Effector memory CD8-positive, alpha-beta T cell (primary cell): ENCODE measurements at places on chromosomes 6 and 20.

DNA sequence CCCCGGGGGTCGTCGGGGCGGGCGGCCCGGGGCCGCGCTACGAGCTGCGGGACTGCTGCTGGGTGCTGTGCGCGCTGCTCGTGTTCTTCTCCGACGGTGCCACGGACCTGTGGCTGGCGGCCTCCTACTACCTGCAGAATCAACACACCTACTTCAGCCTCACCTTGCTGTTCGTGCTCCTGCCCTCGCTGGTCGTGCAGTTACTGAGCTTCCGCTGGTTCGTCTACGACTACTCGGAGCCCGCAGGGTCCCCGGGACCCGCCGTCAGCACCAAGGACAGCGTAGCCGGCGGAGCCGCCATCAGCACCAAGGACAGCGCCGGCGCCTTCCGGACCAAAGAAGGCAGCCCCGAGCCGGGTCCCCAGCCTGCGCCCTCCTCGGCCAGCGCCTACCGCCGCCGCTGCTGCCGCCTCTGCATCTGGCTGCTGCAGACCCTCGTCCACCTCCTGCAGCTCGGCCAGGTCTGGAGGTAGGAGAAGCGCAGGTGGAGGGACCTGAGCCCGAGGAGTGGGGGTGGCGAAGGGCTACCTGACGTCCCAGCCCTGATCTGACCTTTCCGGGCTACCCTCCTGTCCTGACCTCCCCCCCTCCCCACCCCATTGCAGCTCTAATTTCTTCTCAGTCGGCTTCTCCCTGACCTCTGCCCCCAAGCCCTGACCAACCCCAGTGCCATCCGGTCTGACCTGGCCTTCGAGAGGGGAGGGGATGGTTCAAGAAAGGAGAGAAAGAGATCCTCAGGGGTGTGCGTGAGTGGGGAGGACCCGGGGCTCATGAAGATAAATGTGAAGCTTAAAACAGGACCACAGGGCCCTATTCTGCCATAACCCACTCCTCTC lies 558 bp downstream of the XKR7 start:
- peak; percentile 88 for DNase-seq

GRCh38 chr20:991850-992249 lies 10.3 kb downstream of the RSPO4 start:
- no peak for DNase-seq

DNA sequence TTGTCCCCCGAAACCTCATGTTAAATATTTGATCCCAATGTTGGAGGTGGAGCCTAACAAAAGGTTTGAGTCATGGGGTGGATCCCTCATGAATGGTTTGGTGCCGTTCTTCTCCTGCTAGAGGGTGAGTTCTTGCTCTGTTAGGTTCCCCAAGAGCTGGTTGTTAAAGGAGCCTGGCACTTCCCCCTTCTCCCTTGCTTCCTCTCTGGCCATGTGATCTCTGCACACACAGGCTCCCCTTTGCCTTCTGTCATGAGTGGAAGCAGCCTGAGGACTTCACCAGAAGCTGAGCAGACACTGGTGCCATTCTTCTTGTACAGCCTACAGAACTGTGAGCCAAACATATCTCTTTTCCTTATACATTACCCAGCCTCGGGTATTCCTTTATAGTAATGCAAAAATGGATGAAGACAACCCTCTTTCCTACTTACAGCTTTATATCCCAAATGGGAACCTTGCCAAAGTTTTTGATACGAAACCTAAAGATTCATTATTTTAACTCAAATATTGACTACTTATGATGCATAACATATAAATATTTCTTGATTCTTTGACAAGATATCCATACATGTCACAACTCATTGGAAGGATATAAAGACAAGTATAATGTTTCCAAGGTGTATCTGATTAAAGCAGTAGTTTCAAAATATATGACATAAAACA lies 61.0 kb downstream of the RNF182 start:
- no peak for DNase-seq

DNA sequence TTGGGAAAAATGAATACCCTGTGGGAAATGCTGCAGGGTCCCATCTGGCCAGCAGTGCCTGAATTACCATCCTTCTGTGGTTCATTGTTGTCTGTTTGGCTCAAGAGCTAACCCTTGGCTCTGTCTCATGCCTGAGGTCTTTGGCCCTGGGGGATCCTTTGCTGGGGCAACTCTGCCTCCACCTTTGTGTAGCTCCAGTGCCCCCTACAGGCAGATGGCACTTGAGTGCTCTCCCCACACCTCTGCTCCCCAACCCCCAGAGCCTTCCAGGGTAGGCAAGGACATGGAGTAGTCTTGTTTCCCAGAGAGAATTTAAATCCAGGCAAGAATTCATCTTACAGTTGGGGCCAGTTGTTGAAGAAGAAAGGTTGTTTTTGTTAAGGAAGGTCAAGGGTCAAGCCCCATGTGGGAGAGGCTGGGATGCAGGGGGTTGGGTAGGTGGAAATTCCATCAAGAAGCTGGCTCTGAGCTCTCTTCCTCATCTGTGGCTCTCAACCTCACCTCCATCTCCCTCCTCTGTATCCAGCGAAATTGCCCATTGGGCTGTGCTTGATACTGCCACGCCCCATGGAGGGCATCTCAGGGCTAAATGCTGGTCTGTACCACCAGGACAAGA lies 44.2 kb downstream of the ZNF831 start:
- DNase-seq = peak; percentile 81

- no peak for DNase-seq
Observed at GRCh38 chr20:5433352-5433751, 116.6 kb upstream of the PROKR2 start.

DNA sequence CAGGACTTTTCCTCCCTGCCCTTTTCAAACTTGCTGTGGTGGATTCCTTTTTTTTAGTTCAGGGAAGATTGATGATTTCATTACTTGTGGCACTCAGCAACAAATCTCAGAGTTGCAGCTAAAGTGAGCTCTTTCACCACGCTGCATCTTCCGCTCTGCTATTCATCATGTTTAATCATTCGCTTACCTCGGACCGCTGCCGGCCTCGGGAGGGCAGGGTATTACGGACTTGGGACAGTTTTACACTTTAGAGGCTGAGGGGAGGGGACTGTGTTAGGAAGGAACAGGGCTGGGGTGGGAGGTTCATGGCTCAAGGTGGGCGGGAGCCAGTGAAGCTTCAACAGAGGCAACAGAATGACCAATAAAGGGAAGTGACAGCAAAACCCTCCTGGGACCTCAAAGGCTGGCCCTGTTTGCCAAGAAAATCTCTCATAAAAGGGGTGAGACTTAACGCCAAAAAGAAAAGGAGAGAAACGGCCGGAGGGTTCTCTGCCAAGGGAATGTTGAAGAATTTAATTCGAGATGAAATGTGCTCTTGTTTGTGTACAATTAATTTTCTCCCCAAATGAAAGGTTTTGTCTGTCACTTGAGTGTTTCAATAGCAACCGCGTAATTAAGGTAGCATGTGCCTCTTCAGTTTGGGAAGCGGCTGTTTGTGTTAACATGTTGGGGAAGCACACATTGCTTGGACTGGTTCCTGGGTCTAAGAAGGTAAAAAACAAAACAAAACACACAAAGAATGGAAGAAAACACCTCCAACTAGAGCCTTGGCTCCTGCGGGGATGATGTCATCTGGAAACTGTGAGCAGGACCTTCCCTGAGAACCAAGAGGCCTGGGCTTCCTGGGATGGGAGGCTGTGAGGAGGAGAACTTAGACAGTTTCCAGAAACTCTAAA lies 72.5 kb upstream of the SULF2 start:
- no peak for DNase-seq

- DNase-seq = no peak
Observed at GRCh38 chr6:30322527-30323501, 3.9 kb upstream of the TRIM39 start.

DNA sequence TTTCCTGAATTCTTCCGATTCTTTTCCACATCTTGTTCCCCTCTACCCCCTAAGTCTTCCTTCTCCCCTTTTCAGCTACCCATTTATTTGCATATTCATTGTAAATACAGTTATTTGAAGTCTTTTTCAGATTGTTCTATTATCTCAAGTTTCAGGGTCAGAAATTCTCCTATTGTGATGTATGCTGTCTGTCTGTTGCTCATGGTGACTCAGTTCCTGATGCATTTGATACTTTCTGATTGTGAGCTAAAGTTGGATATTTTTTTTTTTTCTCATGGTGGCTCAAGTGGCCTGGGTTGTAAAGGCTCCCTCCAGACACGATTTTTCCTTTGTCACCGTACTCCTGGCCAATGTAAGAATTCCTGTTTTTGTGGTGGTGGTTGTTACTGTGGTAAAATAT lies 4.9 kb upstream of the PI16 start:
- no peak for DNase-seq

- no peak for DNase-seq
Observed at GRCh38 chr20:6740096-6740495, 27.4 kb upstream of the BMP2 start.

DNA sequence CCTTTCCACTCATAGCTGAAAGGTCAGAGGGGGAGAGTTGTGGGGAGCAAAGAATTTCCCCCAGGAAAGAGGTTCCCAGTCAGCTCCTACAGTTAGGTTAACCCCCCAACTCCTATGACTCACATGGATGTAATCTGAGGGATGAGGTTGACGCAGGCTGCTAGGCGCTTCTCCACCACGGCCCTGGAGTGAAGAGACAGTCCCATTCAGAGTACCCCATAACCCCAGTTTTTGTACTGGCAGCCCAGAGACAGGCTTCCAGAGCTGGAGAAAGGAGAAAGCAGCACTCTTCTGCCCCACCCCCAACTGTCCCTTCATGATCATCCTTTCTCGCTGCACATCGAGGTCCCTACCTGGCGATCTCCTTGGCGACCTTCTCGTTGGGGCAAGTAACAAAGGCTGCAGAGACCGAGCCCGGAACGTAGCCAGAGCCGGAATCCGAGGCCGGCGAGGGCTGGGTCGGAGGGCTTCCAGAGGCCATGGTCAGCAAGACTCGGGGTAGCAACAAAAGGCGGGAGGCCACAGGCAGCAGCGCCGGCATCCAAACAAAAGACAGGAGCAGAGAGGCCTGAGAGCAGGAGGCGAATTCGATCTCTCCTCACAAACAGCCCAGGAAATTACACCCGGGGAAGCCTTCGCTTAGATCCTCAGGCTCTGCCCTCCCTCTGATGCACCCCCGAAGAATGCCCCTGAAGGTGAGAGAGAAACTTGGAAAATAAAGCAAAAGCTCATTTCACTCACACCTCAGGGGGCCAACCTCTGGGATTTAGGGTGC lies 592 bp downstream of the CUTA start:
- DNase-seq = no peak

- DNase-seq = no peak
Observed at GRCh38 chr20:913306-913849, 2.8 kb downstream of the ANGPT4 start.

DNA sequence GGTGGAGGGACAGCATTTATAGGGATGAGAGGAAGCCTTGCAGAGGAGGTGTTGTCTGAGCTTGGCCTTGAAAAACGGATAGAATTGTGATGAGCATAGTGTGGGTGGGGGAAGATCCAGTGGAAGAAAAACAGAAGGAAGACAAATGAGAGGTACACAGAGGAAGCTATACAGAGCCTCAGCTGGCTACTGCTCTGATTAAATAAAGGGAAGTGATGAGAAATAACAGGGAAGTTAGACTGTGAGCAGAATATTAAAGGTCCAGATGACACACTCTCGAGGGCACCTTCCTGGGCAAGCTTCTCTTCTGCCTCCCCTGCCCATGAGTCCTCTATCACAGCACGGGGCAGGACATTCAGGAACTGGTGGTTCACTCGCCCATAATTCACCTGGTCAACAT lies 182.3 kb downstream of the KIF16B start:
- DNase-seq = no peak

DNA sequence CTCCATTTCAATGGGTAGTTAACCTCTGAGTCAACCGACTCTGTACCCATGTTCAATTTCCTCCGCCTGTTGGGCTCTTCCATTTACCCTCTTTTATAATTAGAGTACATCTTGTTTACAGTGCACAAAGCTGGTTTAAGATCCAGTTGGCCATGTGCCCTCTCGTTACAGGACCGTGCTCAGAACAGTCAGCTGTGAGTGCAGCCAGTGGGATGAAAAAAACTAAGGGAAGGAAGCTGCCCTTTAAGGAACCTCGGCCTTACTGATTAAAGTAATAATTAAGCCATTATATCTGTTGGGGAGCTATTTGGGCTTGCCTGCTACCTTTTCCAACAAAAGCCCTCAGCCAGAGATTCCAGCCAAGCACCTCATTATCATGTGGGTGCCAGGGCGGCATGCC lies 68.8 kb downstream of the TMEM170B start:
- DNase-seq = no peak

DNA sequence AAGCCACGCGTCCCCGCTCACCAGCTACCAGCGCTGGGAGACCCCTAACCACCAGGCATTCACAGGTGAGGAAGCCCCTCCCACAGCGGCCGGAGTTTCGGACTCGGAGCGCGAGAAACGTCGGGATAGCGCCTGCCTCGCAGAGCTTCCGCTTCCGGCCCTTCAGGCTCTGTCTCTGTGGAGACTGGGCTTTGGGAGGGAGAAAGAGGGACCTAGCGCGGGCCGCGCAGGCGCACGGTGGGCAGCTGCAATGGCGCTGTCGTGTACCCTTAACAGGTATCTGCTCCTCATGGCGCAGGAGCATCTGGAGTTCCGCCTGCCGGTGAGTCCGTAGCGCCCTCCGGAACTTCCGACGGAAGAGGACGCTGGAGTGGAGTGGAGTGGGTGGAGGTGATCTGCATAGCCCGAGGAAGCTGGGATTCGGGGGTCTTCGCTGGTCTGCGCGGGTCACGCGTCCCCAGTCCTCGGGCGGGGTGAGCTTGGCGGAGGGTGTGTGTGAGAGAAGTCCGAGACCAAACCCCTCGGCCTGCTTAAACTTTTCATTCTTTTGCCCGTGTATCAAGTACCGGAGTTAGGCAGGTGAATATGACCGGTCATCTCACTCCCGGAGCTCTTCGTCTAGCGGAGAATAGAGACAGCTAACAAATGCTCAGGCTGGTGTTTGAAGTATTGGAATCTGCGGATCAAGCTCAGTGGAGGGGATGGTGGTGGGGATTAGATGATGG lies at the start of gene TRMT11:
TRMT11 (plus strand) TSS at position 240 of the 725 bp plus-strand sequence; CDS start at position 251, 11 bp downstream.
- peak; percentile 74 for DNase-seq

DNA sequence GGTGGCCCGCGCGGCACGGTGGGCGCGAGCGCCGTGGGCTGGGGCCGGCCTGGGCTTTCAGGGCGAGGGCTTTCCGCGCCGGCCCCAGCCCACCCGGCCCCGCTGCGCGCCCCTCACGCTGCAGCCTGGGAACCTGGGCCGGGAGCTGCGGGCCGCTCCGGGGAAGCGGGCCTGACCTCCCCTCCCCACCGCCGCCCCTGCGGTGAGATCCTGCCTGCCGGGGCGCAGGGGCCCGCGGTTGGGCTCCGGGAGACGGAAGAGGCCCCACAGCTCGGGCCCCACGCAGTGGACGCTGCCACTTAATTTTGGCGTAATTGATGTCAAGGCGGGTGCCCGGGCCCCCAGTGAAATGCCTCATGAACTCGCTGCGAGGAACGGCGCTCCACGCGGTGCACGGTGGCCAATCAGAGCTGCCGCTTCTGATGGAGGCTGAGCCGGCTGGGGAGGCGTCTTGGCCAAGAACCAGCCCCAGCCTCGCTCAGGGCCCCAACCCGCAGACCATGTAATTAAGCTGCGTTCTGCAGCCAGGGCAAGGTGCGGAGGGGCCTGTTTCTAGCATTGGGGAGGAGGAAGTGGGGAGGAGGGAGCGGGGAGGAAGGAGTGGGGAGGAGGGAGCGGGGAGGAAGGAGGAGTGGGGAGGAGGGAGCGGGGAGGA lies 96.1 kb upstream of the BHLHE23 start:
- DNase-seq = peak; percentile 63

GRCh38 chr6:137736911-137737310 lies 130.1 kb upstream of the TNFAIP3 start:
- DNase-seq = no peak
